Muscle of leg (tissue), 16 donors: ENCODE measurements at places on chromosomes 2 and 18. TPM values are rescaled to one million over a fixed set of nuclear protein-coding genes. Genes with fewer than 3 reads are reported as not detected.

- no peaks in the 10 kb centered on the region for H3K27me3 ChIP-seq
- H3K36me3 ChIP-seq: peaks cover 13% of the 10 kb centered on the region
- no peaks in the 10 kb centered on the region for H3K4me1 ChIP-seq
Measured at GRCh38 chr18:50947899-50948298, 19.9 kb upstream of the ELAC1 start.

DNA sequence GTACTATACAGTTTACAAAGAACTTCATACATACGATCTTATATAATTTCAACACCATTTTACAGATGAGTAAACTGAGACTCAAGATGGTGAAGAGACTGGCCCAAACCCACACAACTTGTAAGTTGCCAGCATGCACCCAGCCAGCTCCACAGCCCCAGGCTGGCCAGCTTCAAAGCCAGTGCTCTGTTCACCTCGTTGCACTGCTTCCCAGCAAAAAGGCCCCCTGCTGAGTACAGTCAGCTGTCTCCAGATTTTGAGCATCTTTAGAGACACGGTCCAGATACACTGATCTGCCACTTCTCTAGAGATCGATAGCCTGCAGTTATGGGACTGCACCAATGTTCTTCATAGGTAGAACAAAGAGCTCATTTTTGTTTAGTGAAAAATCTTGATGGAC, 257.2 kb upstream of the CHAC2 start:
- no peaks in the 10 kb centered on the region for H3K4me1 ChIP-seq
- no peak overlapping the region for H3K4me3 ChIP-seq
- DNase-seq: no peak
- no peaks in the 10 kb centered on the region for H3K36me3 ChIP-seq
- H3K27me3 ChIP-seq: no peaks in the 10 kb centered on the region

DNA sequence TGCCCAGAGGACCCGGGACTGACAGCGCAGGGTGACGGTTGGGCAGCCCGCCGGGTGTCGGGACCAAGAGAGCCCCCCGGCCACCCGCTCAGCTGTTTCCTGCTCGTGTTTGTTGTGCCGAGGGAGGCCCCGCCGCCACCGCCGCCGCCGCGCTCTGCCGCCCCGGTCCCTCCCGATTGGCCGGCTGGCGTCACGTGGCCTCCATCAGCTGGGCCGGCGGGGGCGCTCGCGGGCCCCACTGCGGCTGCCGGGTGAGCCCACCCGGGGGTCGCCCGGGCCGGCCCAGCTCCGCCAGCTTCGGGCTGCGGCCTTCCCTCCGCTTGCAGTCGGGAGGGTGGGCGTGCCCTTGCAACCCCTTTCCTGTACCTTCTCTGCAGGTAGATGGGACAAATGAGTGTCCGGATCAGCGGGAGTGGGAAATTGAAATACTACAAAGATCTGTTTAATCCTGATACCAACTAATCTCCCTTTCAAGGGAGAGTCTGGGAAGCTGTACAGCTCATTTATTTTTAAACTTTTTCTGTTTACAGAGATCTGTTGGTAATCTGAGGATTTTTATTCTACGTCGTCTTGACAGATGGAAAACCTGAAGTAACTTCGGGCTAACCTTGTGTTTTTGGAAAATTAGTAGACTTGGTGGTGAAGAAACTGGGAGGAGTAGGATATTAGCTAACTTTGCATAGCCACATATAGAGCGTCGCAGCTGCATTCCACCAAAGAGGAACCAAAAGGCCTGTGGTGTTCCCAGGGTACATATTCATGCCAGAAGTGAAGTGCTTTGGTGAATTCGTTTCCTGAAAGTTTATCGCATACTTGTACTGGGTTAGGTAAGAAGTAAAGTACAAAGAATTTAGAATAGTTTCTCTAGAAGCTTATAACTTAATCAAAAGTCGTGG, 1.2 kb downstream of the YPEL5 start:
- peaks cover 11% of the 10 kb centered on the region for H3K4me1 ChIP-seq
- peak overlapping the region; percentile 84 for H3K27ac ChIP-seq
- peak; percentile 87 for DNase-seq
- H3K36me3 ChIP-seq: peaks cover 10% of the 10 kb centered on the region

DNA sequence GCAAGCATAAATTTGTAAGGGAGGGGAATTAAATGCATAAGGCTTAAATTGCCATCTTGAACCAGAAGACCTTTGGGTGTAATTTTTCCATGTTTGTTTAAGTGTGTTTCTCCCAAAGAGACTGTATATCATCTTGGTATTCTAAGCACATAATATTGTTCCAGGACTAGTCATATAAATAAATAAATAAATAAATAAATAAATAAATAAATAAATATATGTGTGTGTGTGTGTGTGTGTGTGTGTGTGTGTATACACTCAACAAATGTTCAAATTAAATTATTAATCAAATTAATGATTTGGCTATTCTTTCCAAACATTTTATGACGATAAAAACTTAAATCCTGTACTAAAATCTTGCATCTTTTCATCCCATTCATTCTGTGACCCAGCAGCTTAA, 867.8 kb upstream of the KLHL29 start:
- H3K36me3 ChIP-seq: no peaks in the 10 kb centered on the region
- H3K27me3 ChIP-seq: no peaks in the 10 kb centered on the region
- DNase-seq: no peak

The ACVR1 gene
- total RNA-seq: 16.1 TPM

The TLX2 gene
- not detected for total RNA-seq

- no peak overlapping the region for H3K27ac ChIP-seq
- peaks cover 41% of the 10 kb centered on the region for H3K36me3 ChIP-seq
- H3K4me3 ChIP-seq: no peak overlapping the region
- H3K27me3 ChIP-seq: no peaks in the 10 kb centered on the region
Measured at GRCh38 chr18:76948345-76948744, 126.0 kb downstream of the ZNF236 start.

The MC4R gene
- 0.62 TPM for total RNA-seq
